ENCODE measurements at places on chromosomes 16 and 17.

- no peak for DNase-seq
Observed at GRCh38 chr16:64453646-64454045, 668.2 kb downstream of the CDH11 start.

GRCh38 chr16:58127033-58127556, 2.1 kb downstream of the CFAP20 start:
- DNase-seq = no peak

DNA sequence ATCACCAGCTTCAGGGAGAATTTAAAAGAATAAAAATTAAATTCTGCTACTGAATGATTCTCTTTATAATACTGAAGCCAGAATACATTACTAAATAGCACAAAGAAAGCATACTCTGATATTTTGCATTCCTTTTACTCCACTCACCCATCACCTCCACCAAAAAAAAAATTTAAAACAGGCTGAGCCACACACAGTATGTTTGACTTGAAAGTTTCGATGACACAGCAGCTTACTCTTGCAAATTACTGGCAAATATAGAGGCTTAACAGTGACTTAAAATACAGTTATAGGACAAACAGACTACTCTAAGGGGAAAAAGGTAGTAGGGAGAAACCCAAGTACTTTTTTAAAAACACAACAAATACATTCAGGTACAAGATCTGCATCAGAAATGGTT, 39.2 kb downstream of the GPATCH8 start:
- DNase-seq = no peak

GRCh38 chr16:89113152-89113547, 19.5 kb downstream of the ACSF3 start:
- DNase-seq = no peak

DNA sequence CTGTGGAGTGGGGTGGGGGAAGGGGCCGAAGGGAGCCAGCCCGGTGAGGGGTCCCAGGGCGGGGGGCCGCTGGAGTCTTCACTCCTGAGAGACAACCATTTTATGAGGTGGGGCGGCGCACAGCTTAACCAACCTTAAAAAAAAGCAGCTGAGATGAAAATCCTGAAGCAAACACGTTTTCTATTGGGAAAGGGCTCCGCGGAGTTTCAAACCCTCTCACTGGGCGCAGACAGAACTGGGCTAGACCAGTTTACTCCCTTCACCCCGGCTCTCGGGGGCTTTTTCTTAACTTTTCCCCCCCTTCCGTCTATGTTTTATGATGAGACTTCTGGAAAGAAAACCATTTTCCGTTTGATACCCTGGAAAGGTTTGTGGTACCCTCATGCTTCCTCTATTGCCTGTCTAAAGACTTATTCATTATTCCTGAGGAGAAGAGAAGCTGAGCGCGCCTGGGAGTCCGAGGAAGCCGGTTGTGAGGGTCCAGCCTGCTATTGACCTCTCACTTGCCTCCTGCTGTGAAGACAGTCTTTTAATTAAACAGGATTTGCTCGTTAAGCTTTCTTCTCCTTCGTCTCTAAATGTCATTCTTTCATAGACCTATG, 482 bp upstream of the SSH2 start:
- DNase-seq = no peak

DNA sequence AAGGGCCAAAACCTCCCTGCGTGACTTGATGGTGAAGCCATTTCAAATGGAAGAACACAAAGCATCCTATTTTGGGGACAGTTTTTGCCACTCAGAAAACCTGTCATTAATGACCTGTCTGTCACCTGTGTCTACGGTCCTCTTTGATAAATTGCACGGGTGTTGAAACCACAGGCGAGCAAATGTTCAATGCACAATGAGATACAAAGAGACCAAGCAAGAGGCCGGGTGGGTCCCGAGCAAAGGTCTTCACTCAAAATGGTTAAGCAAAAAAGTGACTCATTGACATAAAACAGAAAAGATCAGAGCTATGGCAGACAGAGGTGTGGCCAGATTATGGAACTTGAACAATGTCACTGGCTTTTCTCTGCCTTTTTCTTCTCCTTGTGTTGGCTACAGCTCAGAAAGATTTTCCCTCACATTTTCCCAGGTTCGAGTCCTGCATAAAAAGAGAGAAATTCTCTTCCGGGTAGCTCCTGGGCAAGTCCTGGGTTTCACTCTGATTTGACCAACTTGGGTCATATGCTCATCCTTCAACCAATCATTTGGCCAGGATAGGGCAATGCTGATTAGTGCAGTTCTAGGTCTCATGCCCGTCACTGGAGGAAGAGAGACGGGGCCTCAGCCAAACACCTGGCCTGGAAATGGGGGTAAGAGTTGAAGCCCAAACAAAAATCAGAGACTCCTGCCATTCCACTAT, 92.2 kb downstream of the CMC2 start:
- no peak for DNase-seq

DNA sequence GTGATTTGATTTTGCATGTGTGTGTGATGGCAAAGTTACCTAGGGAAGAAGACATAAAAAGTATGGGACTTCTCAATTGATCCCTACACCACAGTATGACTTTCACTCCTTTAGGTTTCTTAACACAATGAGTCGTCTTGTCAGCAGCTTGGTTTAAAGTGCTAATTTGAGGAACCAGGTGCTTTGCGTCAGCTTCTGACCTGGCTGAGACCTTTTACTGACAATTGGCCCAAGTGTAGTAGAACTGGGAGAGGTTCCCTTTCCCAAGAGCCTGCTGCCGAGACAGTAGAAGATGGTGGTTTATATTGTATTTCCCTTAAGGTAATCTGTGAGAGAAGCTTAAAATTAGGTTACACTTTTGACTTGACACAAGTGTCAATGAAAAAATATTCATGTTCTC, 54.9 kb downstream of the LDHD start:
- no peak for DNase-seq

DNA sequence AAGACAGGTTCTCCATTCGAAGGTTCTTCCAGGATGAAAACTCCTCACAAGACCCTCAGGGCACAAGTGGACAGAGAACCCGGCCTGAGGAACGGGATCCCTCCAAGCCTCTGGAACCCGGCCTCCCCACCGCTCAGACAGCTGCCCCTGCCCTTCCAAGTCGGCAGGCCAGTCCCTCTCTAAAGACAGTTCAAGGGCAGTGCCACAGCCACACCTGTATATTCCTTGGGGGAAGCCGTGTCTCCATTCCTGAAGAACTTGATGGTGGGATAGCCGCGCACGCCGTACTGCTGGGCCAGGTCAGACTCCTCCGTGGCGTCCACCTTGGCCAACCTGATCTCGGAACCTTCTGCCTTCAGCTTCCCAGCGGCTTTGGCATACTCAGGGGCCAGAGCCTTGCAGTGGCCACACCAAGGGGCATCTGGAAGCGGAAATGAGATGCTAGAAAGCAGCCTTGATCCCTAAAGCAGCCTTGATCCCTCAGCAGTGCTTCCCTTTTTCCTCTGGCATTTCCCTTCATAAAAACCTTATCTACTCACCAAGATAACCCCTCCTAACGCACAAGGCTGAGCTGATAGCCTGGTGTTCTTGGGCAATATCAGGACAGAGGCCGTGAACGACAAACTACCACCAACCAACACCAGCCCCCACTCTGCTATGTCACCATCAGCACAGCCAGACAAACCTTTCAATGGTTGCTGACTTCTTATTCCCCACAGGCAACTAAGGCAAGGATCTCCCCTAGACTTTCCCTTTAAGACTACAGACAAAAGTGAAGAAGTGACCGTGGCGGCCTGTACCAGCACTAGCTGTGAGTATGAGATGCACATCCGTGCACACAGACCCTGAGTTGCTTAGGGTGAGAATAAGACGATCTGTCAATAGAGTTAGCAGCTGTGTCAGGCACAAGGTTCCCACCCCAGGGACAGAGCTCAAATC, 1.1 kb downstream of the P4HB start:
- no peak for DNase-seq

- no peak for DNase-seq
Observed at GRCh38 chr17:79057737-79058385, 16.8 kb upstream of the ENGASE start.

DNA sequence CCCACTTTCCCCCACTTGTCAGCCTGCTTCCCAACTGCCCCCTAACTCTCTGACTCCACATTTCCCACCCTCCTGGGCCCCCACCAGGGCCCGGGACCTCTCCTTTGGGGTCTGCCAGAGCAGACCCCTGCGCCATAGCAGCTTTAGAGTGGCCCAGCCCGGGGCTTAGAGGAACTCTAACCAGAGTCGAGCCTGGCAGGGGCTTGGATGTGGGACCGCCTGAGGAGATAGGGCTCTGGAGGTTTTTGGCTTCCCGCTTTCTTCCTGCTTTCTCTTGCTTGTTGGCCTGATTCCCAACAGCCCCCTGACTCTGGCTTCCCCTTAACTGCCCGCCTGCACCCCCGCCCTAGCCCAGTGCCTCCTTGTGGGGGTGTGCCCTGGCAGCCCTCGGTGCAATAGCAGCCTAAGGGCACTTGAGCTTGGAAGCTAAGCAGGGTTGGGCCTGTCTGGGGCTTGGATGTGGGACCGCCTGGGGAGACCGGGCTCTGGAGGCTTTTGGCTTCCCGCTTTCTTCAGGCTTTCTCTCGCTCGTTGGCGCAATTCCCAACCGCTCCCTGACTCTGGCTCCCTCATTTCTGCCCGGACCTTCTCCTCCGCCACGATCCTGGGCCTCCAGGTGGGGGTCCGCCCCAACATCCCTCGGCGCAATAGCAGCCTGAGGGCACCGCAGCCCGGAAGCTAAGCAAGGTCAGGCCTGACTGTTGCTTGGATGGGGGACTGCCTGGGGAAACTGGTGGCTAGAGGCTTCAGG, 2292.0 kb downstream of the TP53TG3F start:
- DNase-seq = no peak

DNA sequence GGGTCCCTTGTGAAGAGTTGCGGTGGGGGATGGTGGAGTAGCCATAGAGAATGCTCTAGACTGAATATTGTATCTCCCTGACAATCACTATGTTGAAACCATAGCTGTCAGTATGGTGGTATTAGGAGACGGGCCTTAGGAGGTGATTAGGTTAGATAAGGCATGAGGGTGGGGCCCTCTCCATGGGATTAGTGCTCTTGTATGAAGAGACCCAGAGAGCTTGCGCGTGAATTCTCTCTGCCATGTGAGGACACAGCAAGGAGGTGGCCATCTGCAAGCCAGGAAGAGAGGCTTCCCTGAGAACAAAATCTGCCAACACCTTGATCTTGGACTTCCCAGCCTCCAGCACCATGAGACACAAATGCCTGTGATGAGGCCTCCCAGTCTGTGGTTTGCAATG, 34.5 kb upstream of the MGAT5B start:
- no peak for DNase-seq

- no peak for DNase-seq
Observed at GRCh38 chr16:4376893-4377572, 5.4 kb downstream of the VASN start.

DNA sequence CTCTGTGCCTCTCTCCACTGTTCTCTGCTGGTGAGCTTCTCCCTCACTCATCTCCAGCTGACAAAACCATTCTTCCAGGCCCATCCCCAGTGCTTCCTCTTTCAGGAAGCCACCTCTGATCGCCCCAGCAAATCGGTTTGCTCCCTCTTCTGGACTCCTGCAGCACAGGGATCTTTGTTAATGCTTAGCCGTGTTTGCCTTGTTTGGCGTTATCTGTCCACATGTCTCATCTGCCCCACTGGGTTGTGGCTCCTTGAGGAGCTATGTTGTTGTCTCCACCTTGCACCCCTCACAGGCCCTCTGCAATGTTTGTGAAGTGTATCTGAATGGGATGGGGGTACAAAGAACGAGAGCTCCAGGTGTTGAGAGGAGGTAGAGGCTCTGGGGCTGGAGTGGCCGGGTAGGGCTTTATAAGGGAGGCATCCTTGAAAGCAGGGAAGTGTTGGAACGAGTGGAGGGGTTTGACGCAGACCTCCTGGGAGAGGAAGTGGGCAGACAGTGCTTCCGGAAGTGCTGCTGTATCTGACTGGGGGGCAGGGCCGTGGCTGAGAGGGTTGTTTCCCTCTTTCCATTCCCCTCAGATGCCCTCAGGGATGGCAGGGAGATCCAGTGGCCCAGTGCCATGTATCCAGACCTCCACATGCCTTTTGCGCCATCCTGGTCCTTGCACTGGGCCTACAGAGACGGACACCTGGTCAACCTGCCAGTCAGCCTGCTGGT, 27.8 kb downstream of the CASKIN2 start:
- peak; percentile 46 for DNase-seq

GRCh38 chr17:82848022-82848592, 8.3 kb upstream of the ZNF750 start:
- peak; percentile 42 for DNase-seq

DNA sequence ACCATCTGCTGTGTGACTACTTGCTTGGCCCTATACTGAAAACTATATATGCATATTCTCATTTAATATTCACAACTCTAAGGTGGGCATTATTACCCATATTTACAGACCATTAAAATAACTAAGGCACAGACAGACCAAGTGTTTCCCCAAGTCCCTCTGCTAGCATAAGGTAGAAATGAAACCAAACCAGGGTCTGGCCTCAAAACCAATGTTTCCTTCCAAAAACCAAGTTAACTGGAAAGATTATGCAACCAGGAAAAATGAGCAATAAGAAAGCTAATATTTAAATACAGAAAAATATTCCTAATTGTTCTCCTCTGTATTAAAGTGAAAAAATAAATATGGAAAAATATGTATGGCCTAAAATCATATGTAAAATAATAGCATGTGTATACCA, 50.1 kb downstream of the XPO6 start:
- DNase-seq = no peak

DNA sequence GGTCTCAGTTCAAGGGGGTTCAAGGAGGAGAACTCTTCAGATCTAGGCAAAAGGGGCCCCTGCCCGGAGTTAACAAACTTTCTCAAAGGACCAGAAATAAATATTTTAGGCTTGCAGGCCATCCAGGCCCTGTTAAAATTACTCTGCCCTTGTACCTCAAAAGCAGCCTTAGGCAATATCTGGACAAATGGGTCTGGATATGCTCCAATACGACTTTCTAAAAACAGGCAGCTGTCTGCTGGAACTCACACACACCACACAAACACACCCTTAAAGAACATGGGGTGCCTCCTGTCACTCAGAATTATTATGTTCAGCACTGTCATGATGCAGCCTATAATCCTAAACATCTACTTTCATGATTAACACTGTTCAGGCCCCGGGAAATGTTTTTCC, 75.5 kb downstream of the TMEM132E start:
- DNase-seq = no peak
